Non-pigmented ciliary epithelial cell (primary cell): ENCODE measurements at places on chromosomes 1 and 21.

GRCh38 chr1:167878372-167879160 lies 35.4 kb downstream of the ADCY10 start:
- DNase-seq: no peak

- no peak for DNase-seq
These were observed 375.3 kb upstream of the C1orf87 start for GRCh38 chr1:60448850-60449249.

DNA sequence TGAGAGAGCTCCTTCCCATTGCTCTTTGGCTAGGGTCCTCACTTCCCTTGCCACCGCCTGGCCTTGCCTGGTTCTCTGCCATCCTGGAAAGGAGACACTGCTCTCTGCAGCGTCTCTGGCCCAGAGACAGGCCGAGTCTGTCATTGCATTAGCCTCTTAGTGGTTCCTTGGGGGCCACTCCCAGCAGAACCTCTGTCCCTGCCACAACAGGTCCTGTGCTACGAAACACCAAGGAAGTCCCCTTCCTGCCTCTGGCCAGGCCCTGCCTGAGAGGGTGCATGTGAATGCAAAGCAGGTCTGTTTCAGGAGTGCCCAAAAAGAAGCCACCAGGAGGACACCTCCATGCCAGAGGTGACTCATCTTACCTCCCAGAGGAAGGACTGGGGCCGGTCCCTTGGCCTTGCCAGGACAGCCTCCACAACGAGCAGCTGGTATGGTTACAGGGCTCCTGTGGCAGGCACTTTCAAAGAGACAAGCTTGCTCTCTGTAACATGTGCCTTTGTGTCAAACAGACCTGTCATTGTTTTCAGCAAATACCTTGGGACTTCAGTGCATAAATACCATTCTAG lies 59.6 kb downstream of the VPS26C start:
- DNase-seq: no peak

- no peak for DNase-seq
These were observed 628.7 kb downstream of the PTPRU start for GRCh38 chr1:29865051-29865450.

DNA sequence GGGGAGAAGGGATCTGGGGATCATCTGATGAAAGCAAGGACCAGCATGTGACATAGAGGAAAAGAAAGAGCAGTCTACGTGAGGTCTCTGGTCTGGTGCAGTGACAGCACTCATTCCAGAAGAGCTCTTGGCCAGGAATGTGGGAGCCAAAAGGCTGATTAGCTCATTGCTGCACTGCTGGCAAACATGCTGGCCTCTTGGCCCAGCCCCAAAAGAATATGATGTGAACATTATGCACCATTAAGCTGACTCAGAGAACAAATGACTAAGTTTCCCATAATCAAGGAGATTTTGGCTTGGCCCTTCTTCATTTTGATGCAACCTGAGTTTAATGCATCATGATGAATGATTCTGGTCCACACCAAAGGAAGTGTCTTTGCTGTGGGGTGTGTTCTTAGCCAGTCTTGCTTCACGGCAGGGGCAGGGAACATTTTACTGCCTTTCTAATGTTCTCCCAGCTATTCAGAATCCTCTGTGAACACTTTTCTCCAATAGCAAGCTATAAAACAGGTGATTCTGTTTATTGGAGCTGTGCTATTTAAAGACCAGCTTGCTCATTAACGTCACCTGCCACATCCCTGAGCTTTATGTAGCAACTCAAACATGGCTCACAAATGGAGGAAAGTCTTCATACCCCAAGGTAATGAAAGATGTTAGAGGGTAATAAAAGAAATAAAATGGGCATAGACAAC lies 55.1 kb downstream of the PCBP3 start:
- DNase-seq: peak; percentile 83

GRCh38 chr1:173864179-173864867 lies 3.5 kb downstream of the GAS5 start:
- no peak for DNase-seq

DNA sequence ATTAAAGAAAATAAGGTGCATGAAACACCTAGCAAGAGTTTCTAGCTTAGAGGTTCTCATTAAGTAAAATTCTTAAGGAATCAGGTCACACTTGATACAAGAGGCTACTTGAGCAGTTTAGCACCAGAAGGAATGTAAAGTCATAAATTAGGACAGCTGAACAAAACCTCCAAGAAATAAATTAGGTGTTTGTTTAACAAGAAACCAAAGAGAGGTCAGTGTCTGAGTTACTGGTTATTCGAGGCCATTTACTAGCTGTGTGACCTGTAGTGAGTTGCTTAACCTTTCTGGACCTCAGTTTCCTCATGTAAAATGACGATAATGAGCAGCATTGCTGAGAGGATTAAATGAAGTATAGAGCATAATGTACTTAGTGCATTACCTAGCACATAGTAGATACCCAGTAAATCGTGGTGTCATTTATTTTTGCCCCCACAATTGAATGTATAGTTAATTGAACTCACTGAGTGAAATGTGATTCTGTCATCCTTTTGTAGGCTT lies 908 bp upstream of the ELK4 start:
- DNase-seq: no peak
